ENCODE measurements at places on chromosomes 1 and 21. TPM values are rescaled to one million over a fixed set of nuclear protein-coding genes. Genes with fewer than 3 reads are reported as not detected.

Gene CD34
- not detected for total RNA-seq

- DNase-seq: no peak
Observed at GRCh38 chr1:219099307-219099706, 74.4 kb upstream of the LYPLAL1 start.

GRCh38 chr1:3691421-3692204 lies 39.3 kb downstream of the TP73 start:
- DNase-seq: no peak

Gene OR2AK2
- not detected for total RNA-seq

GRCh38 chr1:179814546-179814838 lies 63.1 kb downstream of the TOR1AIP2 start:
- DNase-seq: no peak

Gene TMEM50A
- 100 TPM for total RNA-seq

GRCh38 chr1:96236156-96236739 lies 485.3 kb upstream of the PTBP2 start:
- DNase-seq: peak; percentile 52

Gene CTPS1
- total RNA-seq: 71.4 TPM

Gene TNFRSF9
- total RNA-seq: 1.3 TPM

Gene RNF220
- 105 TPM for total RNA-seq

Gene CATSPER4
- not detected for total RNA-seq

- DNase-seq: no peak
Observed at GRCh38 chr1:92191726-92192125, 26.0 kb upstream of the C1orf146 start.

Gene SLAMF1
- 0.03 TPM for total RNA-seq

Gene OVAAL
- total RNA-seq: 2.4 TPM

DNA sequence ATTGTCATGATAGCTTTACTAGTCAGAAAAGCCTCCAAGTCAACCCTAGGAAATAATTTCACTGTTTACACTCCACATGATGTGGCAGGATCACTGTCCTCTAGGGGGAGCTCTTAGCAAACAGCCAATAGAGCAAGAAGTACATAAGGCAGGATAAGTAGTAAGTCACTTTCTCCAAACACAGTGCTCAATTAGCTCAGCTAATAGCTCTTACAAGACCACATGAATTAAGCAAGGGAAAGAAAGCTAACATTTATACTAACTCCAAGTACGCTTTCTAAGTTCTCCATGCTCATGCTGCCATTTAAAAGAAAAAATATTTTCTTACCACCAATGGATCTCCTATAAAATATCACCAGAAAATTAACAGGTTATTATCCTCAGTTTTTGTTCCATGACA lies 66.9 kb upstream of the LRIF1 start:
- DNase-seq: peak; percentile 40

GRCh38 chr1:95793893-95794292 lies 559.9 kb downstream of the RWDD3 start:
- peak; percentile 1 for DNase-seq

- DNase-seq: no peak
Observed at GRCh38 chr1:184610876-184611595, 143.6 kb downstream of the EDEM3 start.

DNA sequence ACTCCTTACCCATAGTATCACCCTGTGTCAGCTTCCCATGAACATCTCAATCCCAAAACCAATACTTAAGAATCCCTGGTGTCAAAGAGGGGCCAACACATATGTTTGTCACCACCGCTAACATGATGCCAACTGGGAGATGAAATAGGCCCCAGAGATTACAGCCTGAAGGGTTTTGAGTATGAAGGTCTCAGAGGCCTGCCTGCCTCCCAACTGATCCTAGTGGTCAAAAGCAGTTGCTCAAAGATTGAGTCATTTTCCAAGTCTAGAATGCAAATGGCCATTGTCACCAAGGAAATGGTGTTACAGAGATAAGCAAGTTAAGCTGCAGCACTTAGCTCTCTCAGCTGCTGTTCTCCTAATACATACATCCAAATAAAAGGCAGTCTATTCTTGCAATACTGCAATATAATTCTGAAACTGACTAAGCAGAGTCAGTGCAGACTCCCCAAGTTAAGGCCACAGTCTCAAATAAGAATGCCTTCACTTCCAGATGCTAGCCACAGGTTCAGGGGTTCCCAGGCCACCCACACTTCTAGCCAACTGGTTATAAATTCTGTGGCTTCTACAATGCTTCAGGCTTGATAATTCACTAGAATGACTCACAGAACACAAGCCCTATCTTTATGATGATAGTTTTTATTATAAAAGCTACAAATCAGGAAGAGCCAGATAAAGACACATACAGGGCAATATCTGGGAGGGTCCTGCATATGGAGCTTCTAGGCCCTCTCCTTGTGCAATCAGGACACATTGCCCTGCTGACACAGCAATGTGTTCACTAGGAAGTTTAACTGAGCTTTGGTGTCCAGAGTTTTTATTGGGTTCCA lies 18.7 kb downstream of the DUSP10 start:
- DNase-seq: no peak

- DNase-seq: peak; percentile 77
Observed at GRCh38 chr1:201584471-201585092, 45.7 kb downstream of the NAV1 start.

DNA sequence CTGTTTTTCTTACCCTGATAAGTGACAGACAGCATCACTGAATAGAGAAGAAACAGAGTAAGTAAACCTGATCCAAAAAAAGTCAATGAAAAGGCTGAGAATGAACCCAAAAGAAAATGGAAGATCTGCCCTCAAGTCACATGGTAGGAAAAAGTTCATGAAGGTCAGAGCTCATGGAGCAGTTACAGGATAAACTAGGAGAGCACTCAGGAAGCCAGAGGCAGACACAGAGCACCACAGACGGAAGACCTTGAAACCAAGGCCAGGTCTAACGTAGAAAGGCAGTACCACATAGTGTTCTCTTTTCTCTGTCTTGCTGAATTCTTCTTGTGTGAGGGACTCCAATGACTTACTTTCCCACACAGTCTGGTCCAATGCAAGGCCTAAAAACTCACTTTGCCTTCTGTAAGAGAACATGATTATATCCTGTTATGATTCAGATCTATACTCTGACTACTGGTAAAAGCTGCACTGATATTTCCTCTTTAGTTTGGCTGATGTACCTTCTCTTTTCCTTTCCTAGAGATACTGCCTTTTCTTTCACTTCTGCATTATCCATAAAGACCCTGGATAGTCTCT lies 40.8 kb downstream of the RTCA start:
- DNase-seq: no peak

Gene NLRP3
- 10.3 TPM for total RNA-seq

DNA sequence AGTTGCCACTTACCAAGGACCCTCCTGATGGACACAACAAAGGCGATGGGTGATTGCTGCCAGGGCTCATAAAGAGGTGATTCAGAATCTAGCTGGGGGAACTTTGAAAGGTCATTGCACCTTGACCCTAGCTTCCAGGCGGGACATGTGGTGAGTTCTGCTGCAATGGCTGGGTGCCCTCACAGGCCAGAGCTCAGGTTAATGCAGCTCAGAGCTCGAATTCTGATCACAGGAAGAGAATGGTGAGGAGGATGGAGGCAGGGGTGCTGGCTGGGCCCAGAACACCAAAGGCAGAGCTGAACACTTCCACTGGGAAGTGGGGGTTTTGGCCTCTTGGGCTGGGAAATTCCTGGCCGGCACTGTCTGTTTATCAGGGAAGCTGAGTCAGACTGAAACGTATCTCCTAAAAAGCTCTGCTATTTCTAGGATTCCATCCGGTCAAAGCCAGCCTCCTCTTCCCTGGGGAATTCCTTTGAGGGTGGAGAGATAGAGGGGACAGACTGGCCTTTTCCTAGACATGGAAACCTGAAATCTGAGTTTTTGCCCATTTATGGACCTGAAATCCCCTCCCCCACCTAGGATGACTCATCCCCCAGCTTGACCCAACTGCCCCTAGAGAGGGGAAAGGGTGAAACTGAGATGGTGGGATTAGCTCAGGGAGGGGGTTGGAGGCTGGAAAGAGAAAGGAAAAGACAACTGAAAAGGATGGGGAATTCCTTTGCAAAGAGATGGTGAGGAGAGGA lies 27.2 kb downstream of the NUAK2 start:
- DNase-seq: peak; percentile 93

- DNase-seq: no peak
Observed at GRCh38 chr1:198499588-198499987, 40.9 kb downstream of the ATP6V1G3 start.

- no peak for DNase-seq
Observed at GRCh38 chr21:45139473-45139872, 65.1 kb downstream of the ADARB1 start.

GRCh38 chr1:205077934-205078311 lies 6.3 kb downstream of the TMEM81 start:
- DNase-seq: no peak

DNA sequence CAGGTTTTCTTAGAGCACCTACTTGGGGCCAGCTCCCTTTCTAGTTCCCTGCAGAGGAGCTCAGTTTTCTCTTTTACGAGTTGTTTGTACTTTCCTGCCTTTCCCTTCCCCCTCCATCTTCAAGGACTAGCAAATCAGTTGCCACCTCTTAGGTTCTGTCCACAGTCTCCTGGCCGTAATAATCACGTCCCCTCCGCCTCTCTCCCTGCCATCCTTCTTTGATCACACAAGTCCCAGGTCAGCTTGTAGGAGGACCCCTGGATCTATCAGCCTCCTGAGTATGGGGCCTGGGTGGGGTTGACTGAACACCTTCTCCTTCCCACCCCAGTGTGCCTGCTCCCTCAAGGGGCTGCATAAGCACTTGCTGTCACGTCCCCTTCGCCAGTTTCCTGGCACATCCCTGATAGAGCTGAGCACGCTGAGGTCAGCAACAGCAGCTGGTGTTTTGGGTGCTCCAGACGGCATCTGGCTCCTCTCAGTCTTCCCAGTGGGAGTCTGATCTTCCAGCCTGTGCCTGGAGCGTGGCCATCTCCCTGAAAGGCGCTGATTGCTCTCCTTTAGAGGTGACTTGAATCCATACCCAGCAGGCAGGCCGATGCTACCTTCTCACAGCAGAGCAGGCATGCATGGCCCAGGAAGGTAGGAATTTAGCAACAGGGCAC lies 216.1 kb upstream of the TMEM51 start:
- no peak for DNase-seq

DNA sequence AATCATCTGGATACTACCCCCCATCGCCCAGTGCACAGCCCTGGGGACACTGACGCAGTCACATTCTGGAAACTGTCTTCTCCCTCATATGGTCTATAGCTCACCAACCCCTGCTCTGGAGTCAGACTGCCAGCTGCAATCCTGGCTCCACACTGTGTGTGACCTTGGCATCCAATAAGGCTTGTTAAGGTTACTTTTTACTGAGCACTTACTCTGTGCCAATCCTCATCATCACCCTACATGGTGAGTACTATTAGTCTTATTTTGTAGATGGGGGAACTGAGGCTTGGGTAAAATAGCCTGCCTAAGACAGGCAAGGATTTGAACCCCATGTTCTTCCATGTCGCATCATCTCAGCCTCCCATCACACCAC lies 34.9 kb downstream of the AHDC1 start:
- no peak for DNase-seq

DNA sequence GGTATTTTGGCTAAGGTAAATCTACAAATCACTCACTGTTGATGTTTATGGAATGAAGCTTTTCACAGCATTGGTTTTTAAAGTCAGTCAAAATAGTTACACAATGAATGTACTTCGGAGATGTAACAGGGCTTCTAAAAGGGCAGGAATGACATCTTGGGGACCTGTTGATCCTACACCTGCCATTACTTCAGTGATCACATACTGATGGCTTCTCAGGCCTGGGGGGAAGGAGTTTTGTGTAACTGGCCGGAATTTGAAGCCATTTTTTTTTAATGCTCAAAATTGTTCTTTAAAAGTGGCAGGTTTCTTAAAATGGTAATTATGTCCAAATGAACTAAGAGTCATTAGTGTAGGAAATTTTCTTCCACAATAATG lies 11.2 kb downstream of the RPL5 start:
- no peak for DNase-seq

Gene ITLN2
- not detected for total RNA-seq

DNA sequence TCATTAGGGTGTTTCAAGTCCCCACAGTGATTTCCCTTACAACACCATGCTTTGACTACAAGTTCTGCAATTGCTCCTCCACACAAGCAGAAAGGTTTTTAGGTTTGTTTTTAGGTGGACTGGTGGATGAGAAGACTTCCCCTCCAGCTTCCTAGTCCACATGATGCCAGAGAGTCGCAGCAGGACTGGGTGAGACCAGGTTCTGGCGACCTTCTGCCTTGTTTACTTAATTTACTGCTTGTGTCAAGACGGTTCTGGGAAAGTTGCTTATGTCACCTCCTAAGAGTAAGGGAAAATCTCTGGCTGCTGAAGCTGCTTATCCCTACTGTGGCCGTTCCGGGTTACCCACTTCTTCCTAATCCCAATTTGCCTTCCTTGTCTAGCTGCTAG lies 76.4 kb downstream of the GLUL start:
- DNase-seq: no peak
